Astrocyte of the hippocampus (primary cell): ENCODE measurements at places on chromosomes 2 and 18.

- DNase-seq: no peak
Observed at GRCh38 chr18:60935041-60935910, 398.0 kb upstream of the CDH20 start.

DNA sequence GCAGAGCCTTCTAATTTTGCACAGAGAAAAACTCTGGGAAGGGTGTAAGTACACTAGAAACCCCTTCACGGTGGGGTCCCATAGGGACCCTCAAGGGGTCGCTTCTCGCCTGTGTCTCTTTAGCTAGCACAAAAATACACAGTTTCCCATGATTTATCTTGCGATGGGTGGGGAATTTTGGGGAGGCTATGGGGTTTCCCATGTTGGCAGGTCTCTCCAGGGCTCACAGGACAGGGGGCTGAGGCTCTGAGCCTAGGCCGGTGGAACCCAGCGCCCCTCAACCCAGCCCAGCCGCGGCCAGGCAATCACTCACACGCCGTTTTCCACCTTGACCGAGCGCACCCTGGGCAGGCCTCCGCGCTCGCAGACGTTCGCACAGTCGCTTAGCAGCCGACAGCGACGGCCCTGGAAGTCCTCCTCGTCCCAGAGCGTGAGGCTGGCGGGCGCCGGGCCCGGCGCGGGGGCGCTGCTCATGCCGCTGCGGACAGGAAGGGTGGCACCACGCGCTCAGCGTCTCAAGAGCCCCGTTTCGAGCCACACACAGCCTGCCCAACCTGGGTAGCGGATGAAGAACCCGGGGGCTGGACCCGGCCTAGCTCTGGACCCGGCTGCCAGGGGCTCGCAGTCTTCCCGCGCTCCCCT is 398 bp downstream of the CRYBA2 start:
- DNase-seq: peak; percentile 28

- DNase-seq: no peak
Observed at GRCh38 chr2:19579461-19579860, 221.0 kb upstream of the OSR1 start.

DNA sequence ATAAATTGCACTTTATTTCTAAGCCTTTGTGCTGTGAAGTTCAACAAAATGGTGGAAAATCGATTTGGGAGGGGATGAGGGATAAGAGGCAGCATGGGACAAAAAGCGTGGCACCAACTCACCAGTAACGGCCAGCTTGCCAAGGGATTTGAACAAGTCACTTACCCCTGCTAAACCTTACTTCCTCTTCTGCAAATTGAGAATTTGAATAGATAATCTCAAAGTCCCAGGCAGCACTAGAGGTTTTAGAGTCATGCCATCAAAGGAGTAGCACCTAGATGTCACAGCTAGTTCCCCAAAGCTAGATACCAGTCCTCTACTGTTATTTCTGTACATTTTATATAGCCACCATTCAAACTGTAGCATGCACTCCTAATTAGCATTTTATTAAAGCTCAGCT is 83.7 kb upstream of the VRK2 start:
- no peak for DNase-seq

GRCh38 chr18:48412339-48412929 is 3.3 kb upstream of the ZBTB7C start:
- DNase-seq: peak; percentile 35

DNA sequence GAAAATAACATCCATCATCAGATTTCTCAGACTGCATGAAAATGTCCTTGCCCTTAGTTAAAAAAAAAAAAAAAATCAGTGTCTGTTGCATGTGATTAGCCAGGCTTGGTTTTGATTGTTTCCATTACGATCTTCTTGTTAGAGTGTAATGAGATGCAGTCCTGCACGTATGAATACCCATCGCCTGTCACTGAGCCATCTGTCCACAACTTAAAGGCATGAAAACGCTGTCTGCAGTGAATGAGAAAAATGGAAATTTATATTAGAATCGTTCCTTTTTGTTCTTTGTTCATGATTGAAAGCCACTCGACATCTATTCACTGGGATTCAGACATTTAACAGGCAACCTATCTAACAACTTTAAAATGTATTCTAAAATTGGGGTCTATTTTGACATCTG is 521.7 kb upstream of the SPHKAP start:
- DNase-seq: no peak

DNA sequence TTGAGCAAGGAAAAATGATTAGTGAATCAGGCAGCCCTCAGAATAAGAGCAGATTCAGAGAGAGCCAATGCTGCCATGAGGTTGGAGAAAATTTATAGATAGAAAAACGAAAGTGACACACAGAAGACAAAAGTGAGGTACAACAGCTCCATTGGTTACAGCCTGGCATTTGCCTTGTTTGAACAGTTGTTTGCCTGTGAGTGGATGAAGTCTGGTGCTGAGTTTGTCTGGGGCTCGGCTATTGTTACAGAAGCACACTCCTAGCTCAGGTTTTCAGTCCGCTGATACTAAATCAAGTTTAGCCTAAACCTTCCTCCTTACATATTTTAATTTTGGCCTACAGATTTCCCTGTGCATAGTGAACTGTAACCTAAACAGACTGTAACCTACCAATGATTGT is 387.8 kb upstream of the RAB12 start:
- DNase-seq: no peak

GRCh38 chr2:48694149-48694548 is 61.4 kb downstream of the LHCGR start:
- peak; percentile 85 for DNase-seq

DNA sequence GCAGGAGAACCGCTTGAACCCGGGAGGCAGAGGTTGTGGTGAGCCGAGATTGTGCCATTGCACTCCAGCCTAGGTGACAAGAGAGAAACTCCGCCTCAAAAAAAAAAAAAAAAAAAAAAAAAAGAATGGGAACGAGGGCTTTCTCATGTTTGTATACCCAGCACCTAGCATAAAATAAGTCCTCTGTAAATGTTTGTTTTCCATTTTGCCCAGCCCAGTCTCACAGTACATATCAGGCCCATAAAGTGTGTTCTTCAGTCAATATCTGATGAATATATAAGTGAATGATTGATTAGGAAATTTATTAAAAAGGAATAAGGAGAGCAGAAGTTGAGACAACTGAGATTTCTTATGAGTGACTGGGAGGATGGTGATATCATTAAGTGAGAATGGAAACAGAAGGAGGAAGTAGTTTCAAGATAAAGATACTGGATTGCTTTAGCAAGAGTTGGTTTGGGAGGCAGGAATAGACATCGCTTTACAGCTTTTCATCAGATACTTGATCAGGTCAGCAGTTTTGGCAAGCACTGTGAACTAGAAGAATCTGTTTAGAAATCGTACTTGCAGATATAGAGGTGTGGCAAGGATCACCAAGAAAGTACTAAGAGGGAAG is 327.5 kb downstream of the KIAA1328 start:
- DNase-seq: no peak

DNA sequence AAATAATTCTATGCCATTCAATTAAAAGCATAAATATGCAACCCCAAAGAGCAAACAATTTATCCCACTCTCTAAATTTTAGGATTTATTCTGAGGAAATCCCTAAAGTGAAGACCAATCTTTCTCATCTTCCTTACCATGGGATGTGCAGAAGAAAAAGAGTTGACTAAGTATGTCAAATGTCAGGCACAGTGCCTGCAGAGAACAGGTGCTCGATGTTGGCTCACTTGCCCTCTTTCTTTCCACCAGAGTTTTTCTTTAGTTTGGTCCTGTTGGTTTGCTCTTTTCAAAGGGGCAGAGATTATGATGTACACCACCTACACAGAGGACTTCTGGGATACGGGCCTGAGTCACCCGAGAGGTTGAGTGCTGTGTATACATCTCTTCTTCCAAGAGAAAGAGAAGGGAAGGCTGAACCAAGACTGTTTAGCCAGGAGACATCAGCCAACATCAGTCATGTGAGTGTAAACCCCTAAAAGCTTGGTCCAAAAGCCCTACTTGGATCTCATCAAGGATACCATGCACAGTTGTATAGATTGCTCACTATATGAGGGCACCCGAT is 51.7 kb downstream of the SUMO1 start:
- DNase-seq: no peak

DNA sequence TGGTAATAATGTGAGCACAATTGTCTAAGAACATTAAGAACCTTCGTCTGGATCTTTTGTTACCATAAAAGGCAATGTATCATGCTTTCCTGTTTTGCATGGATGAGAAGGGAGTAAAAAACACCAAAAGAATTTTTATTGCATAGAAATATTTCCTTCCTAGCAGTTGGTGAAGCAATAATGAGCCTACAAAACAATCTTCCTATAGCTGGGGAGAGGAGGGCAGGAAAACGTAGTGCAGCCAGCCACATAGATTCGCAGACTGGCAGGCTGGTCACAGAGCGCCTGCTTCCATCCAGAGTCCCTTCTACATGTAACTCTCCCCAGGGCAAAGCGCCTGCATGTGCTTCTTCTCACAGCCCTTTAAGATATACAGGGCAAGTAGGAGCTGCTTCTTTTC is 190.4 kb downstream of the BABAM2 start:
- peak; percentile 31 for DNase-seq

GRCh38 chr2:128636802-128637147 is 318.1 kb upstream of the HS6ST1 start:
- no peak for DNase-seq

DNA sequence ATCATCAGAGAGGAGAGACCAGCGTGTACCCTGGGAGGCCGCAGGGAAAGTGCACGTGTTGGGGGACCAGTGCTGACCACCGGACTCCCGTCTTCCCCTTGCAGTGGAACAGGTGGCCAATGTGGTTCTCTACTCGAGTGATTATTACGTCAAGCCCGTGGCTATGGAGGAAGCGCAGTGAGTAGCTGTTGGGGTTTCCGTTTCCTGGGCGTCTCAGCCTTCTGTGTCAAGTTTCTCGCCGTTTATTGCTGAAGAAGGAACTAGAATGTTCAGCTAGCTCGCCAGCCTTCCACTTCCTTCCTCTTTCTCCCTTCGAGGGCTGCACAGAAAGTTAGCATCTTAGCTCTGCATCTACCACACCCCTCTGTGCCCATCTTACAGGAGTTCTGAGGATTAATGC is 22.8 kb upstream of the DGKD start:
- DNase-seq: no peak

- DNase-seq: no peak
Observed at GRCh38 chr2:47014564-47015051, 99.0 kb upstream of the MCFD2 start.

GRCh38 chr2:25808006-25808383 is 70.3 kb downstream of the ASXL2 start:
- peak; percentile 21 for DNase-seq

- DNase-seq: no peak
Observed at GRCh38 chr2:134324430-134324829, 70.6 kb downstream of the MGAT5 start.

DNA sequence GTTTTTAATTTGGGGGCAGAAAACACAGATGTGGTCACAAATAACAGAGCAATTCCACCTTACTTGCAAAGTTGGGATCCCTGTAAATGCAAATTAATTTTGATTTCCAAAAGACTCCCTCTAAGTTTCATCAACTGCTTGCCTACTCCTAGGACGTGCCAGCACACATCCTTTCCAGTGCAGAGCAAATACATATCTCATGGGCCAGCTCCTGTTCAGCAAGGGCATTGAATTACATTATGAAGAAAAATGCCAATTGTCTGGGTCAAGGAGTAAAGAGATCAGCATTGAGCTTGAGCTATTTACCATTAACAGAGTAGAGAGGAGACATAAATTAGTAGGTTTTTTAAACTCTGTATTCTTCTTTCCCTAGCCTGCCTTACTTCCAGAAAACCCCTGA is 18.8 kb downstream of the PID1 start:
- no peak for DNase-seq

GRCh38 chr2:40556739-40557138 is 104.8 kb upstream of the SLC8A1 start:
- DNase-seq: peak; percentile 2

DNA sequence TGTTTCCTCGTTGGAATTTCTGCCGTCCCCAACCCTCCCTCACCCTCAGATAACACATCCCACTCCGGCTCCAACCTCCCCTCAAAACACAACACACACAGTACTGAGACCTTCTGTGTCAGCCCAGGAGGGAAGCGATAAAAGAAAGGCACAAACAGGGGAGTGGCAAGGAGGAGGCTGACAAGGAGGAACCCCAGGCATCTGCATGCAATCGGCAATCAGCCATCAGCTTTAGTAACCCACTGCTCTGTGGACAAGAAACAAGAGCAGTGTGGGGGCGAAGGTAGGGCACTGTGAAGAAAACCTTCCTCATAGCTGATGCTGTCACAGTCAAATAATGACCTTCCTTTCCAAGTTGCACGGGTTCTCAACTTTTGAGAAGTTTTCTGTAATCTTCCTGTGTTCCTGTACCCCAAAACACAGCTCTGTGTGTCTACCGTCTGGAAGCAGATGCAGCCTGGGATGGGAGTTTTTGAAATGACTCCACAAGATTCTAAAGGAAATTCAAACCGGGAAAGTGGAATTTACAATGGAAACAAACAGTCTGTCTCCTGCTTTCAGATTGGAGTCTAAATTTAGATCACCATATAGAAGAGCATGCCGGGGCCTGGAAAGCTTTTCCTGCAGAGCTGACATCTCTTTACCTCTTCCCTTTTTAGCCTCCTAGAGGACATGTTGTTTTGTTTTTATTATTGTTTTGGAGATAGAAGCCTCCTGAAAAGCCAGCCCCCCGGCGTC is 16.4 kb upstream of the LPIN2 start:
- peak; percentile 12 for DNase-seq

DNA sequence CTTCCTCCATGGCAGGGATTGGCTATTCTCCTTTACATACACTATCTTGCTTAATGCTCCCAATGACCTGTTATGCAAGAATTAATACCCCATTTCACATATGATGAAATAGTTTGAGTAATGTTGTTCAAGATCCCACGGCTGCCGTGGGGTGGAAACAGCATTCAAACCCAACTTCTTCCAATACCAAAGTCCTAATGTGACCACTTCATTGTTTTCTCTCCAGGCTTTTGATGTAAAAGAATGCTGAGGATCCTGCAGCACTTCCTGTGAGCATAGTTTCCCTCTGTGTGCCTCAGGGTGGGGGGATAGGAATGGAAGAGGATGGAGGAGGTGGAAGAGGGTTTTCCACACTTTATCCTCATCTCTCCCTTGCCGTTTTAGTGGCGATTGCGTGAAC is 199.4 kb downstream of the IRS1 start:
- peak; percentile 54 for DNase-seq

- DNase-seq: peak; percentile 57
Observed at GRCh38 chr2:172200495-172201085, 97.9 kb upstream of the DLX2 start.

- DNase-seq: no peak
Observed at GRCh38 chr2:219474285-219475060, 24.2 kb upstream of the GMPPA start.

DNA sequence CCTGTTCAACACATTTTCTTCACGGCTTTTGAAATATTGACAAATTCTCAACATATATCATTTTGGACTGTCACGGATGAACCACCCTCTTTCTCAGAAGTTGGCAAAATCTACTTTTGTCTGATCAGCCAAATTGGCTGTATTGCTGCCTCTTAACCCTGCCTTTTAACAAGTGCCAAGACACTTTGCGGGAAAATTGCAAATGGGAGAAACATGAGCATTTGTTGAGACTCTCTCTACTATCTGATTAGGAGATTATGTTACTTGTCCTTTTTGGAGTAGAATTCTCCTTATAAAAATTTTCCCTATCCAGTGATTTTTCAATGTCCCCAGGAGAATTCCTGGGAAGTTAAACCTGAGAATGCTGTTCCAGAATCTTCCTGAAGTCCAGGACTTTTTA is 256.2 kb upstream of the ZSWIM2 start:
- no peak for DNase-seq
